Activated naive CD8-positive, alpha-beta T cell treated with anti-CD3 and anti-CD28 coated beads, Interleukin-2, amount 10 ng/mL, durations not matched to agents 7 days and 5 days (primary cell): ENCODE measurements at places on chromosomes 7 and 10. TPM values are rescaled to one million over a fixed set of nuclear protein-coding genes. Genes with fewer than 3 reads are reported as not detected.

The NEURL1 gene
- 2.0 TPM for total RNA-seq

The SRGN gene
- total RNA-seq, result 162 TPM

GRCh38 chr10:117312430-117312829 lies 62.8 kb downstream of the PDZD8 start:
- H3K4me1 ChIP-seq, result peaks cover 10% of the 10 kb centered on the region
- no peak overlapping the region for H3K4me3 ChIP-seq
- H3K27me3 ChIP-seq, result no peaks in the 10 kb centered on the region
- H3K27ac ChIP-seq, result no peak overlapping the region

GRCh38 chr7:6658618-6659345 lies 21.7 kb downstream of the ZNF316 start:
- H3K36me3 ChIP-seq, result peaks cover 10% of the 10 kb centered on the region
- H3K4me3 ChIP-seq, result no peak overlapping the region
- H3K27ac ChIP-seq, result no peak overlapping the region
- peaks cover 4% of the 10 kb centered on the region for H3K27me3 ChIP-seq

The EVX1 gene
- not detected for total RNA-seq

The AASS gene
- total RNA-seq, result 2.2 TPM

GRCh38 chr7:157977306-157977705 lies 610.3 kb downstream of the PTPRN2 start:
- H3K27ac ChIP-seq, result no peak overlapping the region
- no peaks in the 10 kb centered on the region for H3K4me1 ChIP-seq
- no peaks in the 10 kb centered on the region for H3K27me3 ChIP-seq
- no peak for DNase-seq

The ITIH5 gene
- not detected for total RNA-seq

DNA sequence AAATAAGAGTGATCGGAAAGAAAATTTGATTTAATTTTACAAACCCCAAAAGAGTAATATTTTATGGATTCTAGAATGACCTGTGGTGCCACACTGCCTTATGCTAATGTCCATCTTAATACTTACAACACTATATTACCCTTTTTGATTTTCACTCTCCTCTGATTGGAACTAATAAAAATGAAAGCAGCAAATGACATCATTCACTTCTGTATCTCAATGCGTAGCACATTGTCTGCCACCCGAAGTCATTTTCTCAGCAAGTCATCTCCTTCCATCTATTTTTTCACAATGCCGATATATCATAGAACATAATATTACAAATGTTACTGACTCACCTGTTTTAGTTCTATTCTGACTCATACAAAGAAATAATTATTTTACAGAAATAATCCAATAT lies 127.5 kb upstream of the PCLO start:
- H3K27me3 ChIP-seq, result no peaks in the 10 kb centered on the region
- H3K27ac ChIP-seq, result no peak overlapping the region
- no peaks in the 10 kb centered on the region for H3K36me3 ChIP-seq

- no peak for DNase-seq
- no peaks in the 10 kb centered on the region for H3K36me3 ChIP-seq
- H3K27ac ChIP-seq, result peak overlapping the region; percentile 5
- H3K4me1 ChIP-seq, result peaks cover 57% of the 10 kb centered on the region
- H3K27me3 ChIP-seq, result no peaks in the 10 kb centered on the region
- H3K4me3 ChIP-seq, result no peak overlapping the region
Observed at GRCh38 chr10:110845756-110846620, 25.7 kb upstream of the PDCD4 start.

- no peak for DNase-seq
- no peak within 1 kb of the TSS for H3K4me3 ChIP-seq
- no peaks in the 10 kb centered on the region for H3K27me3 ChIP-seq
- H3K36me3 ChIP-seq, result peaks cover 10% of the 10 kb centered on the region
Observed at GRCh38 chr7:100573691-100574361, at the start of gene SAP25. TSS of gene SAP25 (minus strand) at chr7:100573900. CDS start at chr7:100573742, 158 bp downstream.

The PPP3CB gene
- total RNA-seq, result 41.7 TPM

GRCh38 chr10:79179164-79179956 lies 110.6 kb downstream of the ZMIZ1 start:
- H3K27ac ChIP-seq, result no peak overlapping the region
- H3K4me1 ChIP-seq, result no peaks in the 10 kb centered on the region
- no peaks in the 10 kb centered on the region for H3K27me3 ChIP-seq

- peaks cover 34% of the 10 kb centered on the region for H3K27me3 ChIP-seq
- DNase-seq, result no peak
- no peaks in the 10 kb centered on the region for H3K36me3 ChIP-seq
Observed at GRCh38 chr10:4663162-4663992, 162.6 kb upstream of the AKR1E2 start.

DNA sequence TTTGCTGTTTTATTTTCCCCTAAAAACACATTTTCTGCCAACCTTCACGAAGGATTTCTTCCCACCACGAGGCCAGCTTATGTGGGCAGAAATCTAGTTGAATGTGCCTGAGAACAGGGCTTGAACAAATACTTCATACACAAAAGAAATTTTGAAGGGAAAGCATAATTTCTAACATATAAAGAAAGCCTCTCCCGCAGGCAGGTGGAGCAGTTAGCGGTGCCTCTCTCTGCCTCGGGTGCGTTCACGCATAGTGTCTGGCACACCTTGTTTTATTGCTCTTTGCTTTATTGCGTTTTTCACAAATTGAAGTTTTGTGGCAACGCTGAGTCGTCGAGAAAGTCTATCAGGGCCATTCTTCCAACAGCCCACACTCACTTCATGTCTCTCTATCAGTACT lies 7.0 kb upstream of the CSGALNACT2 start:
- H3K4me1 ChIP-seq, result peaks cover 43% of the 10 kb centered on the region
- DNase-seq, result no peak
- no peak overlapping the region for H3K4me3 ChIP-seq
- no peak overlapping the region for H3K27ac ChIP-seq

- H3K27me3 ChIP-seq, result no peaks in the 10 kb centered on the region
- H3K36me3 ChIP-seq, result peaks cover 7% of the 10 kb centered on the region
- H3K27ac ChIP-seq, result peak overlapping the region; percentile 18
- peaks cover 46% of the 10 kb centered on the region for H3K4me1 ChIP-seq
- peak; percentile 24 for DNase-seq
Observed at GRCh38 chr7:2041496-2042367, 191.0 kb downstream of the MAD1L1 start.

GRCh38 chr10:106957823-106958588 lies 206.5 kb downstream of the SORCS1 start:
- DNase-seq, result no peak
- H3K27ac ChIP-seq, result no peak overlapping the region
- no peaks in the 10 kb centered on the region for H3K4me1 ChIP-seq
- H3K36me3 ChIP-seq, result no peaks in the 10 kb centered on the region
- no peak overlapping the region for H3K4me3 ChIP-seq

GRCh38 chr7:157431173-157431950 lies 94.6 kb downstream of the DNAJB6 start:
- H3K36me3 ChIP-seq, result no peaks in the 10 kb centered on the region
- no peaks in the 10 kb centered on the region for H3K27me3 ChIP-seq
- H3K27ac ChIP-seq, result no peak overlapping the region
- DNase-seq, result no peak
- H3K4me3 ChIP-seq, result no peak overlapping the region

DNA sequence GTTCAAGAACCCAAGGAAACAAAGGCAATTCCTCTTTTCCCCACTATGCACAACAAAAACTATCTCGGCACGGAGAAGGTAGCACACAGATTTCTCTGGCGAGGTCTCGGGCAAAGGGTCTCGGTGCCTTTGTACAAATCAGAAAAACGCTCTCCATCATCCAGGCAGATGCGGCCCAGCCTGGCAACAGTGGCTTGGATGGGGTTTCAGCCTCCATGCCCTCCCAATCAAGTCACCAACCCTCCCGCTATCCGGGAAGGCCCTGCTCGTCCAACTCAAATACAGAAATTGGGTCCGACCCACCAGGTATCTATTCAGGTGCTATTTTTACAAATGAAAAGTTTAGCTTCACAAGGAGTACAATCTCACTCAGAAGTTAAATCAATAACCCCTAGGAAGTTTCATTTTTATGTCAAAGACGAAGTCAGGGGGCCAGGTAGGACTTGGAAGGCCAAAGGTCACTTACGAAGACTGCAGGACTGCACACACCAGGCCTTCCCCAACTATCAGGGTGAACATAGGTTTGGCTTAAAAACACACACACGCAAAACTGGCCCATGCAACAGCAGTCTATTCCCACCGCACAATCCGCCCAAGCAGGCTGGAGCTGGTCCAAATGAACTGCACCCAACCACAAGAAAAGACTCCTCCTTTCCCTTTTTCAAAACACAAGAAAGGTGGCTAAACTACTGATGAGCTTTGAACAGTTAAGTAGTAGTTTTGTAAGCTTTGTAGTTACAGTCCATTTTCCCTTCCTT lies 43.0 kb downstream of the GNA12 start:
- no peak for DNase-seq
- H3K27me3 ChIP-seq, result no peaks in the 10 kb centered on the region
- no peak overlapping the region for H3K4me3 ChIP-seq
- no peak overlapping the region for H3K27ac ChIP-seq
- no peaks in the 10 kb centered on the region for H3K36me3 ChIP-seq

The LRRC4 gene
- total RNA-seq, result 0.11 TPM

The ZNF425 gene
- 1.0 TPM for total RNA-seq

The TSPAN33 gene
- 9.5 TPM for total RNA-seq

GRCh38 chr10:69652111-69652856 lies 22.2 kb downstream of the FAM241B start:
- H3K36me3 ChIP-seq, result peaks cover 1% of the 10 kb centered on the region
- DNase-seq, result no peak

The MMP21 gene
- total RNA-seq, result 0.20 TPM

DNA sequence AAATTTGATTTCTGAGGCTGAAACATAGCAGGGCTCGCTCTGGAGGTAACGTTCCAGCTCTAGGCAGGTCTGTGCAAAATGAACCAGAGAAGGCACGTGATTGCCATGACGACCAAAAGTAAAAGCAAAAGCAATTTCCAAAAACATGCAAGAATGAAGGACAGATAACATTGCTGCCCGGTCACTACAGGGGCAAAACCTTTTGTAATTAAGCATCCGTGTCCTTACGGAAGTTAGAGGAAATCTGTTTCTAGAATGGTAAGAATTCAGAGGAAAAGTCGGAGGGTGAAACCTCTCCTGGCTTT lies 2.9 kb downstream of the KLF6 start:
- H3K36me3 ChIP-seq, result peaks cover 64% of the 10 kb centered on the region
- H3K4me1 ChIP-seq, result peaks cover 53% of the 10 kb centered on the region
- H3K27ac ChIP-seq, result peak overlapping the region; percentile 96
- peak overlapping the region; percentile 92 for H3K4me3 ChIP-seq
- DNase-seq, result no peak

- peaks cover 16% of the 10 kb centered on the region for H3K4me1 ChIP-seq
- DNase-seq, result no peak
- no peaks in the 10 kb centered on the region for H3K27me3 ChIP-seq
- H3K27ac ChIP-seq, result no peak overlapping the region
Observed at GRCh38 chr7:12712236-12712635, 24.8 kb downstream of the ARL4A start.

The UCMA gene
- not detected for total RNA-seq

GRCh38 chr7:30674876-30675275 lies 7.4 kb downstream of the CRHR2 start:
- no peak for DNase-seq
- H3K4me3 ChIP-seq, result no peak overlapping the region
- H3K27me3 ChIP-seq, result peaks cover 14% of the 10 kb centered on the region
- no peak overlapping the region for H3K27ac ChIP-seq
- no peaks in the 10 kb centered on the region for H3K4me1 ChIP-seq
- H3K36me3 ChIP-seq, result no peaks in the 10 kb centered on the region

DNA sequence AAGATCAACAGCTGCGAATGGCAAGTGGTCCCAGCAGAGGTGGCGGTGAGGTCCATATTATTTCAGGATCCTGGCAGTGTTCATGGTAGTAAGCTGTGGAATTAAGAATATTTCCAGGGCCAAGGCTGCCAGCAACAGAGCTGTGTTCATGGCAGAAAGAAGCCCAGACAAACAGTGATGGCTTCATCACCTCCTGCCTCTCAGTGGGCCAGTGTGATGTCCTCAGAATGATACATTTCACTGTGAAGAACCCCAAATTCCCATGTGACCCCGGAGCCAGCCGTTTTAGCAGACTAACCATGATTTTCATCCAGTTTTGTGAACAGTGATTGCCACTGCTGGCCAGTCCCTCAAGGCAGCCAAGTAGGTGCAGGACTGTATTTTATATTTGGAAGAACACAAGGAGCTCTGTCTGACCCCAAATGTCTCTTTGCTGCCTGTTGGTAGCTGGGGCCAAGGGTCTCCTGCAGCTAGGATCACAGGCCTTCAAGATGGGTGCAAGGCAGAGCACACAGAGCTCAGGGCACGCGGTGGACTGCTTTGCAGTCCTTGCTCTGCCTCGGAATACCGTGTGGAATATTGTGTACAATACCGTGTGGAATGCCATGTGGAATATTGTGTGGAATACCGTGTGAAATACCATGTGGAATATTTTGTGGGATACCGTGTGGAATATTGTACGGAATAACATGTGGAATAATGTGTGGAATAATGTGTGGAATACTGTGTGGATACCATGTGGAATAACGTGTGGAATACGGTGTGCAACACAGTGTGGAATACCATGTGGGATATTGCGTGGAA lies 132.3 kb upstream of the CHST15 start:
- peak overlapping the region; percentile 79 for H3K27ac ChIP-seq
- no peak overlapping the region for H3K4me3 ChIP-seq
- peak; percentile 58 for DNase-seq

- H3K27ac ChIP-seq, result peak overlapping the region; percentile 75
- H3K4me3 ChIP-seq, result peak overlapping the region; percentile 70
- peaks cover 44% of the 10 kb centered on the region for H3K36me3 ChIP-seq
- H3K27me3 ChIP-seq, result no peaks in the 10 kb centered on the region
Observed at GRCh38 chr10:110883924-110884323, 12.2 kb downstream of the PDCD4 start.

The NODAL gene
- total RNA-seq, result not detected

- peaks cover 11% of the 10 kb centered on the region for H3K4me1 ChIP-seq
- DNase-seq, result no peak
- H3K27me3 ChIP-seq, result no peaks in the 10 kb centered on the region
- no peak overlapping the region for H3K4me3 ChIP-seq
- H3K36me3 ChIP-seq, result no peaks in the 10 kb centered on the region
Observed at GRCh38 chr7:157660971-157661610, 324.3 kb downstream of the DNAJB6 start.

The NKX2-3 gene
- not detected for total RNA-seq

The ZNF394 gene
- total RNA-seq, result 71.2 TPM

DNA sequence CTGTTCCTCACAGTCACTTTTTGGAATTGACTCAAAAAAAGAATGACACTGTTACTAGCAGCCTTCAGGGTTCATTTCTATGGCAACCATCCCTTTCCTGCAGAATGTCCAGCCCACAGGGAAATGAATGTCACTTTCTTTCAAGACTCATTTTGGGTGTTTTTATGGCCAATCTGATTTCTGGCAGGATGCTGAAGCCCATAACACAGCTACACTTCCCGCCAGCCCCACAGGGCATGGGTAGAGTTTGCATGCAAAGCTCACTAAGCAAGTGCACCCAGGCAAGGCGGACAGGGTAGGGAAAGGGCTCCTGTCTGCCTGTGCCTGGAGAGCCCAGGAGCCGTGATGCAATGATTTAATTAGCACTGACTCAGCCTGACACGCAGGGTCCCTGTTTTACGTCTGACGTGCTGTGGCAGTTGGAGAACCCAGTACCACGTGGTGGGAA lies 26.1 kb upstream of the GPAM start:
- no peaks in the 10 kb centered on the region for H3K36me3 ChIP-seq
- peaks cover 4% of the 10 kb centered on the region for H3K27me3 ChIP-seq
- H3K27ac ChIP-seq, result no peak overlapping the region
- no peak overlapping the region for H3K4me3 ChIP-seq
- DNase-seq, result no peak

- no peaks in the 10 kb centered on the region for H3K36me3 ChIP-seq
- DNase-seq, result no peak
- peaks cover 2% of the 10 kb centered on the region for H3K27me3 ChIP-seq
Observed at GRCh38 chr10:97999923-98000248, 30.5 kb downstream of the CRTAC1 start.

- no peak for DNase-seq
- H3K27me3 ChIP-seq, result peaks cover 39% of the 10 kb centered on the region
- no peak overlapping the region for H3K4me3 ChIP-seq
- no peaks in the 10 kb centered on the region for H3K4me1 ChIP-seq
- no peaks in the 10 kb centered on the region for H3K36me3 ChIP-seq
Observed at GRCh38 chr7:73960548-73960947, 67.4 kb upstream of the ELN start.
